ENCODE measurements at places on chromosomes 6 and 20.

DNA sequence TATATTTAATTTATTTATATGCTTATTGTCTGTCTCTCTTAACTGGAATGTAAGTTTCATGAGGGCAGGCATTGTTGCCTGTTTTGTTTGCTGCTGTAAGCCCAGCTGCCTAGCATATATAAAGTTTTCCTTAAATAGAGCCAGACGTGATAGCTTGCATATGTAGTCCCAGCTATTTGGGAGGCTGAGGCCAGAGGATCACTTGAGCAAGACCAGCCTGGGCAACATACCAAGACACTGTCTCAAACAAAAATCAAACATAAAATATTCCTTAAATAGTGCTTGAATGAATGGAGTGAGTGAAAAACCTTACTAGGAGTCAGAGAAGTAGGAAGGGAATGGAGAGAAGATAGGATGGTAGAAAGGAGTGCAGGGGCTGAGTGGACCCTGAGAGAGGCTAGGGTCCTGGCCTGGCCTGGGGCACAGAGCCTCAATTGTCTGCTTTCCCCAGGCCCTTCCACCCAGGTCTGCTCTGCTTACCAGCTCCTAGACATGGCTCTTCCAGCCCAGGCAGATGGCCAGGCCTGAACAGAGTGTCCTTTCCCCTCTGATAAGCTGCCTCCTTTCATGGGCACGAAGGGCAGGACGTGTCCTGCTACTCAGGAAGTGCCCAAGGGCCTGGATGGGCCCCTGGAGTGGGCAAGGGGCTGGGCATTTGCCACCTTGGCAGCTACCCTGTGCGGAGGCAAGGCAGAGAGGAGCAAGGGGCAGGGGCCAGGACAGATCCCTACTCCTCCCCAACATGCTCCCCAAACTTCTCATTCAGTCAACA is 17.7 kb upstream of the BAK1 start:
- no peak for DNase-seq

GRCh38 chr6:38353310-38354036 is 286.3 kb downstream of the BTBD9 start:
- no peak for DNase-seq

DNA sequence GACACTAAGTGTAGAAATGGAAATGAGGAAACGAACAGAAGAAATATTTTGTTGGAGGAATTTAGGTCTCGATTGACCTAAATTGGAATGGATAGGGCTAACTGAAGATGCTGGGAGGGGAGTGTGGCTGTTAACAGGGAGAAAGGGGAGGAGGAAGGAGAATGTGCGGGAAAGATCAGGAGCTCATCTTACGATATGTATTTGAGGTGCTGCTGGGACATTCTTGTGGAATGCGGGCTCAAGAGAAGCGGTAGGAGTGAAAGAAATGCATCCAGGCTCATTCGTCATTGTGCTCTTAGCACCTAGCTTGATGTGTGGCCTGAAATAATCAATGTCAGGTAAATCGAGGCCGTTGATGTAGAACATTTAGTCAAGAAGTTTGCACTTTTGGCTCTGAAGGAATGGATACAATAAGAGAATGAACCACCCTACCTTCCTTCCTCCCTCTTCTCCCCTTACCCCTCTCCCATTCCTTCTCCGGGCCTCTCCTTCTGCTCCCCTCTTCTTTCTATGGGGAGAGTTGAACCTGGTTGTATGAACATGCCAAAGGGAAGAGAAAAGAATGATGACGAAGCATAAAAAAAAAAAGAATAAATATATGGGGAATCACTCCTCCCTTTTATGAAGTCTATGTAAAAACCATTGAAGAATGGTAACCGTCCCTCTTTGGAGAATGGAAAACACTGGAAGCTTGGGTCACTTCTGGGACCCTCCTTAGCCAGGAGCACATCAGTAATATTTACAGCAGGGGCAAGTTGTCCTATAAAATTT is 70.9 kb downstream of the SASH1 start:
- no peak for DNase-seq

- DNase-seq = no peak
These were observed 42.6 kb downstream of the KIAA1755 start for GRCh38 chr20:38217791-38218565.

DNA sequence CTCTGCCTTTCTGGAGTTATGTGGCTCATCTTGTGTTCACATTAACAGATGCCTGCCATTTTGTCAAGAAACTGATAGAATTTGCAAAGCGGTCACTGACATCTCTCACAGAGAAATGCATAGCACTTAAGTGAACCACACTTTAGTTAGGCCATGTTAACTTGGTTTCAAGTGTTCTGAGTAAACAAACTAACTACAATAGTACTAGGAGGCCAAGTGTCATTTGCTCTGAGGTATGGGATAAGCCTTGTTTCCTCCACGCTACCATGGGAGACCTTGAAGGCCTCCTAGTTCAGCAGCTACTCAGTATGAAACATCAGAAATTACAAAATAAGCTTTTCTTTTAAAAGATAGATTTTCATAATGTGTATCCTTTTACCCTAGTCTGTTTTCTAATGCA is 143.5 kb upstream of the MARCKS start:
- no peak for DNase-seq

DNA sequence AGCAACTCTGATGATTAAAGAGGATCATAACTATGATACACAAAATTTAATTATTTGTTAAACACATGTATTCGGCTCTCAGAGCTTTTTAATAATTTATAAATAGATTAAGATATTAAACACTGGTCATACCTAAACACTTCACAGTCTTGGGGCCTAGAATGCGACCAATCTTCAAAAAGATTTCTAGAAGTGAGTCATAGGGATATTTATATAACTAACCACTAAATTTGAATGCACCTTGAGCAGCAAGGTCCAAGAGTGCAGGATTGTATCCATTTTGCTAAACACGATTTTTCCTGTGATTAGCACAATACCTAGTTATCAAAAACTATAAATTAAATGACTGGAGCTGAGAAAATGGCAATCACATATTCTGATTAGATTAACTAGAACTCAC is 709.3 kb downstream of the EPHA7 start:
- no peak for DNase-seq

- no peak for DNase-seq
These were observed 45.9 kb upstream of the MAP3K4 start for GRCh38 chr6:160945516-160946177.

DNA sequence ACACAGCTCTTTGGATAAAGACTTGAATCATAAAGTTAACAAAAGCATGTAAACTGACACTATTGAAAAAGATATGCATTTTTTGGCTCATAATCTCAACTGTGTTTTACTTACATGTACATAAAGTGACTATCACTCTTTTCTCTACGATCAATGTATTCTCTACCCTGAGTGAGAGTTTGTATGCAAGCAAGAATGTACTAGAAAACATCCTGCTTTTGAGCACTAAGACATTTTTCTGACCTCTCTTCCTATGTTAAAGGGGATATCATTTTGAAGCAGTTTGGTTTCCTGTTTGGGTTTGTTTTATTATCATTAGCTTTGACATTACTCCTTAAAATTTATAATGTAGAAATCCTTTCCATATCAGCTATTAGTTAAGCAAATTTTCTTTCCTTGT is 910.8 kb downstream of the C6orf118 start:
- DNase-seq = no peak

GRCh38 chr20:53706466-53707370 is 113.1 kb upstream of the ZNF217 start:
- no peak for DNase-seq

- no peak for DNase-seq
These were observed 57.1 kb upstream of the RBM24 start for GRCh38 chr6:17224056-17224455.

- peak; percentile 88 for DNase-seq
These were observed 44.1 kb downstream of the DPPA5 start for GRCh38 chr6:73309785-73310502.

GRCh38 chr6:125018136-125018535 is 55.9 kb downstream of the RNF217 start:
- DNase-seq = no peak

- no peak for DNase-seq
These were observed 8.1 kb downstream of the SYCP2L start for GRCh38 chr6:10894958-10895357.

GRCh38 chr20:62642666-62643520 is 590 bp downstream of the SLCO4A1 start:
- DNase-seq = peak; percentile 58

GRCh38 chr6:92706976-92707375 is 712.4 kb downstream of the EPHA7 start:
- no peak for DNase-seq

GRCh38 chr6:50837589-50838445 is 19.1 kb downstream of the TFAP2B start:
- DNase-seq = no peak

DNA sequence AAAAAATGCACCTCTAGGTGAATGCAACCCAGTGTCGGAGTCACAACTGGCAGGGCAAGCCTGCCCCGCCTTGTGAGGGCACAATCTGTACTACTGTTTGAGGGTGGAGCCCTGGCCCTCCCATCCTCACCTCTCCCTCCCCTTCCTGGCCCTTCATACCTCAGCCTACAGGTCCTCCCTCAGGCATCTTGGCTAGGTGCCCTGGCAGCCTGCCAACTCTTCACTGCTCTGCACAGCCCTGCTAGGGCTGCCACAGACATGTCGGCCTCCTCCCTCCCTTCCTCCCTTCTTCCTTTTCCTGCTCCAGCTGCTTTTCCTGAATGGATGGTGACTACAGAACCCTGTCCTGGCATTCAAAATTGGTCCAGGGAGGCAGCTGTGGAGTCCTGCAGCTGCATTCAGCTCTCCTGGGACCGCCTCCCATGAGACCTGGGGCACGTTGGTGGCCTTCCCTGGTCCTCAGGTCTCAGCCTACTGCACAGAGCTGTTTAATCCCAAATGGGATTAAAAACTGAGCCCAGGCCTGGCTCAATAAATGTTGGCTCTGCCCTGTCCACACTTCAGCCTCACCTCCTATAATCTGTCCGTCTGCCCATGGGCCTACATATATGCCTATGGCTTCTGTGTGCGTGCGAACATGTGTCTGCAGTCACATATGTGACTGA is 52.7 kb downstream of the CDH22 start:
- DNase-seq = peak; percentile 95

DNA sequence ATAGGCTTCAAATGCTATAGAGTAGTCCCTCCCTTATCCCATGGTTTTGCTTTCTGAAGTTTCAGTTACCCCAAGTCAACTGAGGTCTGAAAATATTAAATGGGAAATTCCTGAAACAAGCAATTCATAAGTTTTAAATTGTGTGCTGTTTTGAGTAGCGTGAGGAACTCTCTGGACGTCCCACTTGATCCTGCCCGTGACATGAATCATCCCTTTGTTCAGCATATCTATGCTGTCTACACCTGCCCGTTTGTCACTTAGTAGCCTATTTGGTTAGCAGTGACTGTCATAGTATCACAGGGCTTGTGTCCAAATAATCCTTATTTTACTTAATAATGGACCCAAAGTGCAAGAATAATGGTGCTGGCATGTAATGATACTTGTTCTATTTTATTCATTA is 5.0 kb downstream of the PCMT1 start:
- no peak for DNase-seq

DNA sequence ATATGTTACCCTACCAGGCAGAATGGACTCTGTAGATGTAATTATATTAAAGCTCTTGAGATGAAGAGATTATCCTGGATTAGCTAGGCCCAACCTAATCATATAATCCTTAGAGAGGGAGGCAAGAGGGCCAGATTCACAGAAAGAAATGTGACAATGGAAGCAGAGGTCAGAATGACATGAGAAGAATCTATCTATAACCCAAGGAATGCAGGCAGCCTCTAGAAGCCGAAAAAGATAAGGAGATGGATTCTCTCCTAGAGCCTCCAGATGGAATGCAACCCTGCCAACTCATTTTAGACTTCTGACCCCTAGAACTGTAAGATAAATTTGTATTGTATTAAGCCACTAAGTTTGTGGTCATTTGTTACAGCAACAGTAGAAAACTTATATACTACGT is 12.3 kb downstream of the PXT1 start:
- no peak for DNase-seq

DNA sequence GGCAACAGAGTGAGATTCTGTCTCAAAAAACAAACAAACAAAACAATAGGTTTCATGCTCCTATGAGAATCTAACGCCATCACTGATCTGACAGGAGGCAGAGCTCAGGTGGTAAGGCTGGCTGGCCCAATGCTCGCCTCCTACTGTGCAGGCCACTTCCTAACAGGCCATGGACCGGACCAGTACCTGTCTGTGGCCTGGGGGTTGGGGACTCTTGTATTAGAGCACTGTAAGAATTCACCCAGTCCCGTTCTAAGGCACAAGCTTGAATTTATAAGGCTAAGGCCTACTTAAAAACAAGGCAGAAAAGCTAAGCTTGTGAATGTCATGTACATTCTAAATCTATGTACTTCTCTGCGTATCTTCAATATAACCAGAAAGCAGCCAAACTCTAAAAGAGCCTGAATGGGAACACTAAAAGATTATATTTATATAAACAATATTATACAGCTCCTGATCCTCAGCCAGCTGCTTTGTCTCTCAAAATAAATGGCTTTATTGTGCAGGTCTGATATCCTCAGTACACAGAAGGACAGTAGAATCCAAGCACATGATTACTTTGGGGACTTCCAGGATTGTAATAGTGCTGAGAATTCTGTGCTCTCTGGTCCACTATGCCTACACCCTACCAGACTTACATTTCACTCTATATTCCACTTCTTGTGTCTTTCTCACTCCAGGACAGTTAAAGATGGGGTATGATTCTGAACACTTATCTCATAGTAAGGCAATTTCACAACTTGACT is 64.5 kb upstream of the DST start:
- no peak for DNase-seq

GRCh38 chr6:149201068-149201655 is 116.3 kb upstream of the TAB2 start:
- no peak for DNase-seq

DNA sequence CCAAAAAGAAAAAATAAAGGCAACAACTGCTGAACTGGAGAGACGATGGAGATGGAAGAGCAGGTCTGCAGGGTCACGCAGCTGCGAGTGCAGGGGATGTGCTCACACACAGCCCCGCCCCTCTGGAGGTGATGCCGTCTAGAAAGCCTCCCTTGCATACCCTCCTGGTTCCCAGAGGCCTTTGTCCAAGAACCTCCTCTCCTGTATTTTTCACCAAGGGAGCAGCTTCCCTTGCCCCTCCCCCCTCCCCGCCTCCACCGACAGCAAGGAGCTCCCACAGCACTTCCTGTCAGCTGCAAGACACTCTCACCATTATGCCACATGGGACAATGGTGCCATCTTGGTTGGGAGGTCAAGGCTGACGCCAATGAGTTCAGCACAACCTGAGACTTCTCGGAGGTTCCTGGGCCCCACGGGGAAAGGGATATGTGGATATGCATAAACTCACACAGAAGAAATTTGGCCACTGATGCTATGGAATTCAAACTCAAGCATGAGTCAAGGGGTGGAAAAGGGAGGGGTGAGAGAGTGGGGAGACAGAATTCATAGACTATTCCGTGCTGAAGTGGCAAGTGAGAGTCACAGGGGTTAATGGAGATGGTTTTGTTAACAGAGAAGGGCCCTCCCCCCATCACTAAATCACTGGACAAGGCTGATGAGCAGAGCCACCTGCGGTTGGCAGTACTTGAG is 132.9 kb downstream of the SCML4 start:
- peak; percentile 56 for DNase-seq
